SK-N-SH (cell line): ENCODE measurements at places on chromosomes 7 and 10.
A peak's percentile ranks its signal among the peaks of the same experiment; 100 is the strongest.

GRCh38 chr7:129902788-129903422, 49.9 kb downstream of the UBE2H start:
- no peaks in the 10 kb centered on the region; the same call in 1 of the 2 replicates for H3K4me1 ChIP-seq
- peaks cover 35% of the 10 kb centered on the region for H3K36me3 ChIP-seq
- no peak for DNase-seq
- no peak overlapping the region for H3K4me3 ChIP-seq
- no peaks in the 10 kb centered on the region for H3K27me3 ChIP-seq

DNA sequence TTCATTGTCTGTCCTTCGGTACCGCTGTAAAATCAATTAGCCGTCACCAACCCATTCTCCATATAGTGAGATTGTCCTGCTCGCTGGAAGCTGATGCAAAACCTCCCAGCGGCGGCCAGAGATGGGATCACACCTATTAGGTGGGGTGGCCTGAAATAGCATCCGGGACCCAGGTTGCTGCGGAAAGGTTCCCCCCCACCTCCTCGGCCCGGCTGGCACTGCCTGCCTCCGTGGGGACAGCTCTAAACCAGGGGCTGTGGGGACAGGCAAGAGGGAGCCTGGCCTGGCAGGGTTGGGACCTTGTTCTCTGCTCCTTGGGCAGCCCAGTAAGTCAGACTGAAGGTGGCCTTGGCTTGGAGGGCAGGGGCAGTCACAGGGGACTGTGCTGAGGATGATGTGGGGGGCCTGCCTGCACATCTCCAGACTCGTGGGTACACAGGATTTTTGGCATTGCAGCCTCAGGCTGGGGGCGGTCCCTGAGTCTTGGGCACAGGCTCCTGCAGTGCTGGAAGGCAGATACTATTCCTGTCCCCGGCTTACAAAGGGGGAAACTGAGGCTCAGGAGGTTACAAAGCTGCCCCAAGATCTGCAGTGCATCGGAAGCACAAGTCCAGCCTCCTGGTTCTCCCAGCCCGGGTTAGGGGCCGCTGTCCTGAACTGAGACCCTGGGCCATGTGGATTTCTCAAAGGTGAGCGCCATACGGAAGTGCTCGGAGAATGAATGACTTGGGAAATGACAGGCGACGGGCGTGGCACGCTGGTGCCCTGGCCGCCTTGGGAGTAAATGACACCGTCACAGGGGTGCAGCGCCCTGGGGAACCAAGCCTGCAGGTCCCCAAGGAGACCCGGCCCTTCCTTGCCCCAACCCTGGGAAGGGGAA, 65.6 kb downstream of the UNCX start:
- peaks cover 89% of the 10 kb centered on the region for H3K27me3 ChIP-seq
- DNase-seq = peak; percentile 59
- no peak overlapping the region for H3K4me3 ChIP-seq

DNA sequence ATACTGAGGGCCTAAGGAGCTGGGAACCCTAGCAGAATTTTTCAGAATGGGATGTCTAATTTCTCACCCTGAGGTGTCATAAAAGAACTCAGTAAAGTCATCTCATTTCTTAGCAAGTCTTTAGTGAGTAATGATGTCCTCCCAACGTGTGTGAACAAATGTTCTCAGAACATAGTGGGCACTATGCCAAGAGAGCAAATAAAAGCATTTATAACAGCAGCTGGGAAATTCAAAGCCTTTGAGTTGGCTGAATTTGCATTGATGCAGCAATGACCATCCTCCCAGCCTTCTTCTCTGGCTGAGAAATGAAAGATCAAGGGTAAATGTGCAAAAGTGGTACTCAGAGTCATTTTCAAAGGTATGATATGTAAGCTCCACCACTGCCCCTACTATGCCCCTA, 109.4 kb downstream of the FAM107B start:
- H3K4me1 ChIP-seq = no peaks in the 10 kb centered on the region
- no peaks in the 10 kb centered on the region for H3K36me3 ChIP-seq
- H3K27ac ChIP-seq = no peak overlapping the region
- no peak overlapping the region for H3K4me3 ChIP-seq

DNA sequence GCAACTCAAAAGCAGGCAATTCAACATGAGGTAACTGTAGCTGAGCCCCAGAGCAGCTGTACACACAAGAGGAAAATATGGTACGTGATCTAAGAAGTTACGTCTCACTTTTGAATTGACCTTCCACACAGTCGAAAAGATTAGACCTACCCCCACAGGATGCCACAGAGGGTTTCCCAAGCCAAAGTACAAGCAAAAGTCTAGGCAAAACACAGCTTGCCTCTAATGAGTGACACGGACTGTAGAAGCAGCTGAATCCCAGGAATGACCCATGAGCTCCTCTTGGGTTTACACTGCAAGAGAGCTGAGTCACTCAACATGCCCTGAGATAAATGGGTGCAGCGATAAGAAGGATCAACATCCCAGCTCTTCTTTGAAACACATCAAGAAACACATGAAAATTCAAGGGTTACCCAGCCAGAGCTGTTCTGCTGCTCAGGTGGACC, 9.8 kb downstream of the CREB3L2 start:
- no peaks in the 10 kb centered on the region for H3K36me3 ChIP-seq
- H3K27ac ChIP-seq = peak overlapping the region; percentile 89
- H3K4me1 ChIP-seq = peaks cover 67% of the 10 kb centered on the region
- no peaks in the 10 kb centered on the region for H3K27me3 ChIP-seq

DNA sequence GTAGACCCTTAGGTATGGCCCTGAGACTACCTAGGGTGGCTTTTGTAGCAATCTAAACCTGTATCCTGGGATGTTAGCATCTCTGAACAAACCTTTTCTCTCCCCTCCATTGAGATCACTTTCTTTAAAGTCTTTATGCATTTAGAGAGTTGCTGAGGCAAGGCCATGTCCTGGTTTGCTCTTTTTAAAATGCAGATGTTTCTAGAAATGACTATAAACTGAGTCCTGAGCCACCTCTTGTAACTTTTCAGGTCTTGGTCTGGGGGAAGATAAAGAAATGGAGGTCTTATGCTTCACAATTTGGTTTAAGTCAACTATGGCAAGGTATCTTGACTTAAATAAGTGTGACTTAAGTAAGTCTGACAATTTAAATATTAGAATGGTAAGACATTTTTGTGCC, 78.0 kb downstream of the AUTS2 start:
- H3K4me1 ChIP-seq = peaks cover 41% of the 10 kb centered on the region
- no peaks in the 10 kb centered on the region for H3K27me3 ChIP-seq
- H3K36me3 ChIP-seq = no peaks in the 10 kb centered on the region
- H3K27ac ChIP-seq = no peak overlapping the region

DNA sequence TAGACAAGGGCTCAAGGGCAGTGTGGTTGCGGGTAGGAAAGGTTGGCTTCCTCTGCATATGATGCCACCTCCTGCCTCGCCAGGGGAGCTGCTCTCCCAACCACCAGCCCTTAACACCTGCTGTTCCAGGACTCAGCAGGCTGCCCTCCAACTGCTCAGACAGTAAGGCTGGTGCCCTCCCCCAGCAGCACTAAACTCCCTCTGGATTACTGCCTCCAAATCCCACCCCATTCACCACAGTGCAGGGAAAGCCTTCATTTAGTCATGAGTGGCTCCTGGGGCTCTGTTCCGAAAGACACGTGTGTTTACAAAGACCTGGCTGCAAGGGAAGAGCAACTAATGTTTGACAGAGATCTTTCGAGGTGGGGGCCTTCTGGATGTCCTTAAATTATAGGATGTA, 437.2 kb upstream of the MKI67 start:
- no peak for DNase-seq
- H3K4me3 ChIP-seq = no peak overlapping the region
- no peaks in the 10 kb centered on the region for H3K36me3 ChIP-seq
- H3K4me1 ChIP-seq = no peaks in the 10 kb centered on the region; the same call in 1 of the 2 replicates
- H3K27me3 ChIP-seq = no peaks in the 10 kb centered on the region
